ENCODE measurements at places on chromosomes 11 and 22. TPM values are rescaled to one million over a fixed set of nuclear protein-coding genes. Genes with fewer than 3 reads are reported as not detected.

CCDC73 gene
- total RNA-seq: not detected

AQP11 gene
- total RNA-seq: 0.23 TPM

CCDC89 gene
- 1.1 TPM for total RNA-seq

GRAP2 gene
- not detected for total RNA-seq

OR51B4 gene
- not detected for total RNA-seq

OR2AT4 gene
- under 0.01 TPM for total RNA-seq

MAPK8IP1 gene
- total RNA-seq: 8.5 TPM

CHRDL2 gene
- not detected for total RNA-seq

C22orf31 gene
- not detected for total RNA-seq

MCHR1 gene
- total RNA-seq: not detected

LRRC56 gene
- 0.11 TPM for total RNA-seq

Data from Daoy (cell line).